ENCODE measurements at places on chromosomes 12 and 14.

DNA sequence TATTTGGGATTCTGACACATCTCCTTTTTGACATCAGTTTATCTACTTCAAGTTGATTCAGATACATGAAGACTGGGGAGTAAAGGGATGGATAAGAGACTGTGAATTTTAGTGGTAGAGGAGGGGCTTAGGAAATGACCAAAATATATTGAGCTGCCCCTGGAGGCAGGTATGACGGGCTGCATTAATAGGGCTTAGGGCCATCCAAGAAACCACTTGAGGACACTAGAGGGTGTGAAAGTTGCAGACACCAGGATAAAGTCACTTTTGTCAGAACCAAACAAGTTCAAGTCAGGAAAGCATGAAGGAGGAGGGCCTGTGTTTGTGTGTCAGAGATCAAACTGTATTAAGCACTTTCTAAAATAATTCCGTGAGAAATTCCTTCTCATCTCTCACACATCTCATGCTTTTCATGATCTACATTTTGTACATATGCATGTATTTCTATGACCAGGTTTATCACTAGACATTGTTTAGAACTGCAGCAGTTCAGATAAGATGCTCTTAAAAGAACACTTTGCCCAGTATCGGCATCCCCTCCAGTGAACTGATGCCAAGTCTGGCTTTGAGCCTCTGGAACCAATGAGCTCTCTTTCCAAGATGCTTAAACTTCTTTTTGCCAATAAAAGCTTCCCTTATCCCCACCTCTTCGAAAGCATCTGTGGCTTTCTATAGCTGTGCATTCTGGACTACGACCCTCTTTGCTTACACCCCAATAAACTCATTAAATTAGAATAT lies 136.9 kb downstream of the SLC38A1 start:
- DNase-seq = no peak

DNA sequence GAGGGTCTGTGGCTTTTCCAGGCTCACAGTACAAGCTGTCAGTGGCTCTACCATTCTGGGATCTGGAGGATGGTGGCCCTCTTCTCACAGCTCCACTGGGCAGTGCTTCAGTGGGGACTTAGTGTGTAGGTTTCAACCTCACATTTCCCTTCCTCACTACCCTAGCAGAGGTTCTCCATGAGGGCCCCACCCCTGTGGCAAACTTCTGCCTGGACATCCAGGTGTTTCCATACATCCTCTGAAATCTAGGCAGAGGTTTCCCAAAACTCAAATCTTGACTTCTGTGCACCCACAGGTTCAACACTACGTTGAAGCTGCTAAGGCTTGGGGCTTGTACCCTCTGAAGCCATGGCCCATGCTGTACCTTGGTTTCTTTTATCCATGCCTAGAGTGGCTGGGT lies 40.3 kb downstream of the KTN1 start:
- DNase-seq = no peak

DNA sequence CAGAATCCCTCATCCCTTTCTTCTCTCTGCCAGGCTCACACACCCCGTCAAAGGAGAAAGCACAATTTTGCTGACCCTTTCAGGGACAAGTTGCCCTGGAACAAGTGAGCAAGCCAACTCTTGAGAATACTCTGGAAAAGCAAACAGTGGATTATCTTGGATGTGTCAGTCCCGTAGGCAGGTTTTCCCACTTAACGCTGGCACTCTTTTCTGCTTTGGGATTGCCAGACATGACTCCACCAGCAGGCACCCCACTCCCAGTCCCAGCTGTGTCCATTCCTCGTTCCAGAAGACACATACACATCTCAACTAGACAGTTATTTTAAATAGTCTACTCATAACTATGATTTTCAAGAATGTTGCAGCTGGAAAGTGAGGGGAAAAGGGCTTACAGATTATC lies 145.5 kb upstream of the CDKN3 start:
- DNase-seq = no peak

DNA sequence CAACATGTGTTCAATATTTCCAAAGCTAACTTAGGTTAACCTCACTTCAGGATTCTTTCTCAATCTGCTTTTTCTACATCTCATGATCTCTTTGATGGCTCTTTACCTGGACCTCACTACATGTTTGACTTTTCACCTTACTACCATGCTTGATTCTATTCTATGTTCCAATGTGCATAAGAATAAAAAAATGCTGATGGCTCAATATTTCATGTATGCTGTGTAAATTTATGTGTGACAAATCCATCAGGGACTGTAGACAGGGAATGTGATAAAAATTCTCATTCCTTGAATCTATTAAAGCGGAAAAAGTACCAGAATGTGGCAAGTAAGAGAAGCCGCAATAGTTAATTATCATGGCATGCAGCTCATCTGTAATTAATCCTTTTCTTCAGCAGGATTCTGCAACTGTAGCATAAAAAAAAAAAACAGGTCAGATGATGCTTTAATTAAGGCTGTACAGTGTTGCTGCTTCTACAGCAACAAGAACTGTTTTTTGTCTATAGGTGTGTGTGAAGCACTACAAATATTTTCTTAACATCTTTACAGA lies 276.9 kb upstream of the PRKD1 start:
- DNase-seq = no peak

GRCh38 chr12:88960213-88960878 lies 380.1 kb upstream of the KITLG start:
- DNase-seq = no peak

DNA sequence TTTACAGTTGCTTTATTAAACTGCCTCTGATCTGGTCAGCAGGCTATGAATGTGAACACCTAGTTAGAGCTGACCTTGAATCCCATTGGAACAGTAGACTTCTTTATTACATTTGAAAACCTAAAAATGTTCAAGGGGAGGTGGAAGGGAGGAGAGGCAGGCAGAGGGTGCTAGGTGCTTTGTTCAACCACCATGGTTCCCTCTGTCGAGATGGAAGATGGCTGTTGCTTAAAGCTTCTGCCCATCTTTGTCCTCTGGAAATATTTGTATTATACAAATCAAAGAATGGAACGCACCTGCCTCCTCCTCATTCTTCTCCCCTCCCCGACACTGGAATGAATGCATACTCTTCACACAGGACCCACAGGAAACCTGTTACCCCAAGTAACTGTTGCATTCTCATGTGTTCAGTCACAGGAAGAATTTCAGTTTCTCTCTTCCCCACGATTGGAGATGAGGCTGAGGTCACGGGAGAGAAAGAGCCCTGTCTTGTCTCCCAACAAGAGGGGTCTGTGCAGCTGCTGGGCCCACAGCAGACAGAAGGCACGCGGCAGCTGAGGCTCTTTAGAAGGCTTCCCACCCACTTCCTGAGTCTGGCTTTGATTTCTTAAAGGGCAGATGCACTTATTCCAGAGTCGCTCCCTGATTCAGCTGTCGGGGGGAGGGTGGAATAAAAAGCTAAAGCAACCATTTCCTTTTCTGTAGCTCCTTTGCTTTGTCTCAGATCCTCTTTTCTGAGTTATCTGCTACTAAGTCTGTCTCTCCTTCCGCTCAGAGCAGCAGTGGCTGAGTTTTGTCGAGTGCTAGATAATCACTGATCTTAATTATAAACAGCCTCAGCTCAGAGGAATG lies 217.9 kb upstream of the BTG1 start:
- DNase-seq = no peak

DNA sequence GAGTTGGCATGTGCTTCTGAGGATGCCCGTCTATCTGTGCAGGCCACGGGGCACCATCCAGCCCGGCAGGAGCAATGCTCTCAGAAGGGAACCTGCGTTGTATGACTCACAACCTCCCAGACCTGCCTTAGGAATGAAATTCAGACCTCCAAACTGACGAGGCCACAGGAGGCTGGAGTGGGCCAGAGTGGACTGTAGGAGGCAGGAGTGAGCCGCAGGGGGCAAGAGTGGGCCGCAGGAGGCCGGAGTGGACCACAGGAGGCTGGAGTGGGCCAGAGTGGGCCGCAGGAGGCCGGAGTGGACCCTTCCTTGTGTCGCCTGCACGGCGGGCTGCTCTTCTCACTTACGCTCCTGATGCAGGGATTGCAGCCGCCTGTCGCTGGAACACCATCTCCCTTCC lies 11.1 kb upstream of the FBRSL1 start:
- no peak for DNase-seq

DNA sequence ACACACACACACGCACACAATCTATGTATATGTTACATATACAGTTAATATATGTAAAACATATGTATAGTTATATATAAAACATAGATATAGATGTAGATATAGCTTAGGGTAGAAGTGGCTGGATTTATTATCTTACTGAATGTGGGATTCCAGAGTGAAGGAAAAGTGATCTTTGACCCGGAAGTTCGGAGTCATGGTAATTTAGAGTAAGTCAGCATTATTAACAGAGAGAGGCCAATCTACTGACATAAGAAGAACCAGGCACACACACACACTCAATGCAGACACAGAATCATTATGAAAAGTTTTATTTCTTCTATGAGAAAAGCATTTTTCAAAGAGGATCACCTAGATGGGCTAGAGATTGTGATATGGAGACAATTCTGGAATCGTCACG lies 384.2 kb upstream of the NOVA1 start:
- no peak for DNase-seq

GRCh38 chr14:52716155-52716554 lies 9.2 kb downstream of the PSMC6 start:
- DNase-seq = no peak

GRCh38 chr14:38197001-38197783 lies 10.5 kb upstream of the SSTR1 start:
- no peak for DNase-seq

GRCh38 chr12:29425722-29426121 lies 44.8 kb upstream of the ERGIC2 start:
- DNase-seq = no peak

- no peak for DNase-seq
These were observed 15.4 kb upstream of the HIGD1C start for GRCh38 chr12:50936821-50937530.

DNA sequence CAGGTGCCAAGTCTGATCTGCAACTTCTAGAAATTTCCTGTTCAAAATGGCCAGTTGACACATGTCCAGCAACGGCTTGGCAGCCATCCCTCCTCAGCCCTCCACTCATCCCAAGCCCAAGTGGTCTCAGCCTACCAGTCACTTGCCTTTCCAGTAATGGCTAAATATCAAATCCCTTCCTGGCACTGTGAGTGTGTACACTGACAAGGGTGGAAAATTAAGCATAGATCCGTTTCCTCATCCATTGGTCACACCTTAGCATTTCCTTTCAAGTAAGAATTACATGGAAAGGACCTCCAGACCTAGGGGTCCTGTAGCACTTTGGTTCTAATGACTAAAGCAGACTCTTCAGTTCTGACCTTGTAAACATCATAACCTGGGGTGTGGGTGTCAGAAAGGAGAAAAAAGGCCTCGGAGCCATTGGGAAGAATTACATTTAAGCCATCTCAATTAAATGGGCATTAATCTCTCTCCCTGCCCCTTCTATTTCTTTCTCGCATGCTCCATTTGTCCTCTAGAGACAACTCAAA lies 15.4 kb downstream of the LLPH start:
- DNase-seq = no peak

DNA sequence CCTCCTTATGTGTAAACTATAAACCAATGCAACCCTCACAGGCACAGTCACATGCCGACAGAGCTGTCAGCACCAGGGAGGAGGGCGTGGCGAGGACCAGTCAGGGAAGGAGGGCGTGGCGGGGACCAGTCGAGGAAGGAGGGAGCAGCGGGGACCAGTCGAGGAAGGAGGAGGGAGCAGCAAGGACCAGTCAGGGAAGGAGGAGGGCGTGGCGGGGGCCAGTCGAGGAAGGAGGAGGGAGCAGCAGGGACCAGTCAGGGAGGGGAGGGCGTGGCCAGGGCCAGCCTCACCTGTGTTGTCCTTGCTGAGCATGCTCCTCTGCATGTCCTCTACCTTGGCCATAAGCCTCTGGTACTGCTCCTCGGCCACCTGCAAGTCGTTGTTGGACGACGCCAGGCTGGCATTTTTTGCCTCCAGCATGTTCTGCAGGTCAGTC lies 24.2 kb downstream of the GOLGA3 start:
- DNase-seq = no peak

GRCh38 chr12:32043928-32044549 lies 62.6 kb upstream of the BICD1 start:
- DNase-seq = no peak

GRCh38 chr14:95668235-95668772 lies 17.9 kb upstream of the TCL1B start:
- no peak for DNase-seq

GRCh38 chr14:99687284-99688209 lies 3.4 kb downstream of the CYP46A1 start:
- DNase-seq = peak; percentile 30

DNA sequence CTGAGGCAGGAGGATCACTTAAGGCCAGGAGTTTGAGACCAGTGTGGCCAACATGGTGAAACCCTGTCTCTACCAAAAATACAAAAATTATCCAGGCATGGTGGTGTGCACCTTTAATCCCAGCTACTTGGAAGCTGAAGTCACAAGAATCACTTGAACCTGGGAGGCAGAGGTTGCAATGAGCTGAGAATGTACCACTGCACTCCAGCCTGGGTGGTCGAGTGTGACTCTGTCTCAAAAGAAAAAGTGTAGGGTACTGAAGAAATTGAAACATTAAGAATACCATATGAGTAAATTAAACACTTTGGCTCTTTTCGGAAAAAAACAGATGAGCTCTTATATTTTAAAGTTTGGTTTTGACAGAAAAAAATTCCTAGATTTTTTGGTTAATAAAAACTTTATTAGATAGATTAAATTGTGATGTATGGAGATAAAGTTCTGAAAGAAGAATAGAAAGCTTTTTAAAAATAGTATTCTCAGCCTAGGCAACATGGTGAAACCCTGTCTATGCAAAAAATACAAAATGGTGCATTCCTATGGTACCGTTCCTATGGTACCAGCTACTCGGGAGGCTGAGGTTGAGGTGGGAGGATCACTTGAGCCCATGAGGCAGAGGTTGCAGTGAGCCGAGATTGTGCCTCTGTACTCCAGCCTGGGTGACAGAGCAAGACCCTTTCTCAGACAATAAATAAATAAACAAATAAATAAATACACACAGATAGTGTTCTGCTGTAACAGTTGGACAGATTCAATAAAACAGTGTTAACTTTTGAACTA lies 20.1 kb downstream of the MDM2 start:
- no peak for DNase-seq

GRCh38 chr14:62916551-62916950 lies 128.7 kb downstream of the KCNH5 start:
- DNase-seq = no peak

- peak; percentile 40 for DNase-seq
These were observed 20.6 kb upstream of the SNRPF start for GRCh38 chr12:95838125-95838524.
